ENCODE measurements at places on chromosomes 11 and 22.
A peak's percentile ranks its signal among the peaks of the same experiment; 100 is the strongest.

DNA sequence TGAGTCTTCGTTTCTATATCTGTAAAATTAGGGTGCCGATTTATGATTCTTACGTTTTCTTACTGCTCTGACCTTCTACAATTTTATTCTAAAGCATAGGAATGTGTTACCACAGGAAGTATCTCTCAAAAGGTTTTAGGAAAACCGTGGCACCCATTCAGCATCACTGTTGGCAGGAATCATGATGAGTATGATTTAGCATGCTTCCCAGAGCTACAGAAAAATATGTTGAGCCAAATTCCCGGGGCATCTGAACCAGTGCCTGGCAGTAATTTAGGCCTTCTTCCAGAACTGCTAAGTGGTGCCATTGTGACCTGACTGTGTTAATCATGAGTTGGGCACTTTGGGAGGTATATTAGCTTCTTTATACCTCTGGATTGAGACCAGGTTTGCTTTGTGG, 605.0 kb upstream of the RAG2 start:
- no peak for DNase-seq

GRCh38 chr11:207863-208180, 314 bp downstream of the RIC8A start:
- DNase-seq, result peak; percentile 77

GRCh38 chr11:70059971-70060370, 18.1 kb upstream of the ANO1 start:
- no peak for DNase-seq

- peak; percentile 72 for DNase-seq
These were observed 29.4 kb upstream of the XKR3 start for GRCh38 chr22:16854631-16855030.

DNA sequence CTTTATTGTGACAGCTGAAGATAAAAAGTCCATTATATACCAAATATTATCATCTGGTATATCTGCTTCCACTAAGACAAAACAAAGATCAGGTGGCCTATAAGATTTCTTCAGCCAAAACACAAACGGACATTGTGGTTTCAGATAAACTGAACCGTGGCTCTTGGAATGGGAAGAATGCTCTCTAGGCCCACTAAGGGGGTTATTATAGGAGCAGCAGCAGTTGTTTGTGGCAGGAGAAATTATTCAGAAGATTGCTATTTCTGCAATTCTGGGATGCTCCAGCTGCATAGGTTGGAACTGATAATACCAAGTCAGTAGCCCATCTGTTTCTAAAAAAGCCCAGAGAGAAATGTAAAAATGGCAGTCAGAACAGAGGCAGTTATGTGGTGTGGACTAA, 145.3 kb downstream of the NCAM1 start:
- no peak for DNase-seq

- DNase-seq, result no peak
These were observed 411.7 kb upstream of the KIRREL3 start for GRCh38 chr11:127412234-127412633.

DNA sequence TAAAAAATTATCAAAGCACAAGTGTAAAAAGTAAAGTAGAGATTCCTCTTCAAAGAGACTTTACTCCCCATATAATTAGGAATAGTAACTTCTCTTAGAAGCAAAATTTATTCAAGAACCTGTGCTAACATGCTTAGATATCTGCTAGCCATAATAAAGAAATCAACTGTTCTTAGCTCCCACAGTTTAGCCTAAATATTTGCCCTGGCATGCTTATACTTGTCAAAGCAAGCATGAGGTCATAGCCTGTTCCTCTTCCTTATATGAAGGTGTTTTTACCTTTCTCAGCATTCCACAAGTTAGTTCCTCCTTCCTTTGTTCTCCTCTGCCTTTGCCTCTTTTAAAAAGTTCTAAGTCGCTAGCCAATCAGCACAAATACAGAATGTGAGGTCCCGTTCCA, 30.3 kb downstream of the RIC3 start:
- DNase-seq, result no peak

- peak; percentile 61 for DNase-seq
These were observed 1.6 kb upstream of the OMP start for GRCh38 chr11:77101043-77101537.

- DNase-seq, result no peak
These were observed 11.9 kb upstream of the TCF20 start for GRCh38 chr22:42282252-42282942.

DNA sequence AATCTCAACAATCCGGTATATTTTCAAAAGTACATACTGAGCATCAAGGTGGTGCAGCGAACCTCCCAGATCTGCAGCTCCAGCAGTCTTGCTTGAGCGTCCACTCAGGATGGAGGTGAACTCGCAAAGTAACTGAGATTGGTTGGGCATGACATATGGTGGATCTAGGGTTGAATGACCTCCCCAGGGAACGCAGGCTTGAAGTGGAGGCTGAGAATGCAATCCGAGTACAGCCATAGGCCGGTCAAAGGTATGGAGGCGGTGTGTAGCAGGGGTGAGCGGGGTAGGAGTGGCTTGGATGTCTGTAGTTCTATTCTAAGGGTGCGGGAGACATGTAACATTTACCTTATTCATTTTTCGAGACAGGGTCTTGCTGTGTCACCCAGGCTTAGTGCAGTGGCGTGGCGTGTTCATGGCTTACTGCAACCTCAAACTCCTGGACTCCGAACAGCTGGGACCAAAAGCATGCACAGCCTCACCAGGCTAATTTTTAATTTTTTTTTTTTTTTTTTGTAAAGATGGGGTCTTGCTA, 631 bp upstream of the C22orf39 start:
- no peak for DNase-seq

DNA sequence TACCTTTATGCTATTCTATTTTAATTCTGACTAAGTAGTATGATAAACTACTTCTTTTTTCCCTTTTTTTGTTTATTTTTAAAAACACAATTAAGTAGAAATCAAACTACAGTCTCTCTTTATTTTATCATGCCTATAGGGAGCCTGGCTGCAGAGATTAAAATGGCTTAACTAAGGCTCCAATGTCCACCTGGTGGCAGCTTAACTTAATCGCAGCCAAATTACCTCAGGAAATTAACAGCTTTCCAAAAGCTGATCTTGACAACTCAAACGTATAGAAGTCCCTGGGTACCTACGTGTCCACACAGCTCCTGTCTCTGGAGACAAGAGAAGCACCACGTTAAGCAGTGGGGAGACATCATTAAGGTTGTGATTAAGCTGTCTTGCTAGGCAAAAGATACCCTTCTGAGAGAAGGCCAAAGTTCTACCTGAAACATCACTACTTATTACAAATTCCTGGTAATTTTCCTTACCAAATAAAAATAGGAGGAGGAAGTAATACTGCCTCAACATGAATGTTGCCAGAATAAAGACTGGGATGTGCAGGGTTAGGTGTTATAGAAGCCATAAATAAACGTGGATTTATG, 63.2 kb upstream of the SNX19 start:
- peak; percentile 3 for DNase-seq

DNA sequence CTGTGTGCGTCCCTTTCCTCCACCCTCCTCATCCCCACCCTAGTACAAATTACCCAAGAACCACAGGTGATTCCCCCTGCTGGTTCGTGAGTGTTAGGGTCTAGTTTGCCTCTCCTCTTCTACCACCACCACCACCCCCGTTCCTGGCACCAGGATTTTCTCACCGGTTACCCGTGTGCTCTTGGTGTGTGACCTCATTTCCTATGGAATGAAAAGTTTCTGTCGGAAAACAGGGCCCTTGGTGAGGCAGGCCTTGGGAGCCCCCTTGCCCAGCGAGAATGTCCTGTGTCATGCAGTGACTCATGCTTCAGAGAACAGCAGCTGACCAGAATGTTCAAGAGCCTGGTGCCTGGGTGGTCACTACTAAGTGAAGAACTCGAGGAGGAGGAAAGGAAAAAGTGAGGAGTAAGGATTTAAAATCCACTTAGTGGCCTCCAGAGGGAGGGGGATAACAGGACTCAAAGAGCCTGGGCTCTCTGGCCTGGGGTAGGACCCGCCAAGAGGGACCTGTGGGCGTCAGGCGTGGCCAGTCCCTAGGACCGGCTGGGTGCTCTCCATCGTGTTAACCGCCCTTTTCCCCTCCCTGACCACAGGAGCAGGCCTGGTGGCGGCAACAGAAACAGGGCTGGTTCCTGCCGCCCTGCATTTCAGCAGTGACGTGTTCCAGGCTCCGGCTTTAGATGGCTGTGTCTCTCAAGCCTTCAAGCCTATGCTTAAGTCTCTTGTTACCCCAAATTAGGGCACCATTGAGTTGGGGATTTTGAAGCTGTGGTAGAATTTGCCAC, 30.2 kb downstream of the C22orf31 start:
- peak; percentile 77 for DNase-seq

GRCh38 chr22:21791635-21792625, 56.3 kb upstream of the YPEL1 start:
- DNase-seq, result peak; percentile 20

- no peak for DNase-seq
These were observed 65.0 kb downstream of the PARVB start for GRCh38 chr22:44088976-44089570.

DNA sequence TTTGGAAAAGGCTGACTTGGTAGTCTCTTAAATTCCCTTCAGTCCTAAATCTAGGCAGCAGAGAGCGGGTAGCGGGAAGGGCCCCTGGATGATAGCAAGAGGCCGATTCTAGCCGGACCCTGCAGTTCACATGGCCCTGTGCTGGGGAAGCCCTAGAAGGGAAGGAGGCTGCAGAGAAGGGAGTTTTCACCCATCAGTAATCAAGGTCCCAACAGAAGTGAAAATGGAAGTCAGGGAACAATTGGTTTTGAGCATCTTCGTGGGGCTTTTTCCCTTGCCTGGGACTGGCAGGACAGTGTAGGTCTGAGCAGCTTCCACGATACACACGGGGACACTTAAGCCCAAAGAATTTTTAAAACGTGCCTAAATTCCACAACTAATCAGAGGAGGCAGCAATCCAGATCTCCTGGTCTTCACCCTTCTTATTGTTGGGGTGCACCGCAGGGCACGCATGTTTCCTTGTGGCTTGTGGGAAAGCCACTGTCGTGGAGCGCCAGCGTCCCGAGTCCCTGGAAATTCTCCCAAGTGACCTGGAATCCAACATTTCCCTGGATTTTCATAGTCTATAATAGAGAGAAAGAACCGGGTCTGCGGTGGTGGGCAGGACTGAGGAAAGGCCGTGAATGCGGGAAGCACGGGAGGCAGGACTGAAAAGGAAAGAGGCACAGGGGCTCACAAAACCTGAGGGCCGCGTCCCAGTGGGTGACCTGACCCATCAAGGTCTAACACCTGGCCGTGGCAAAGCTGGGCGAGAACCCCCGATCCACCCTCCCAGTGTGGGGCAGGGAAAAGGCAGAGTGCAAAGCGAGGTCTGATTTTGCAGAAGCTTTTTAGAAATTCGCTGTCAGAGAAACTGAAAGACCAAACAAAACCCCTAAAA, 846 bp upstream of the OAF start:
- DNase-seq, result peak; percentile 62

DNA sequence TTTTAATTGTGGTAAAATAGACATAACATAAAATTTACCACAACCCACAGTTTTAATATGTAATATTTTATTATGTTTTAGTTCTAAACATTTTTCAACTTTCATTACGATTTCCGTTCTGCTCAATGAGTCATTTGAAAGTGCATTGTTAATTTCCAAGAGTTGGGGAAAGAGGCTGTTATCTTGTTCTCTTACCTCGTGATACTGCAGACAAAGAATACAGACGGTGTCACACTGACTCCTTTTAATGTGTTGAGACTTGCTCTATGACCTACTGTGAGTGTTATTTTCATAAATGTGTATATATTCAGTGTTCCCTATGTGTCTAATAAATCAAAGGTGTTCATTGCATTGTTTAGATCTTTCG, 10.8 kb upstream of the RAC2 start:
- no peak for DNase-seq

GRCh38 chr11:72787216-72788104, 6.4 kb downstream of the STARD10 start:
- peak; percentile 58 for DNase-seq

DNA sequence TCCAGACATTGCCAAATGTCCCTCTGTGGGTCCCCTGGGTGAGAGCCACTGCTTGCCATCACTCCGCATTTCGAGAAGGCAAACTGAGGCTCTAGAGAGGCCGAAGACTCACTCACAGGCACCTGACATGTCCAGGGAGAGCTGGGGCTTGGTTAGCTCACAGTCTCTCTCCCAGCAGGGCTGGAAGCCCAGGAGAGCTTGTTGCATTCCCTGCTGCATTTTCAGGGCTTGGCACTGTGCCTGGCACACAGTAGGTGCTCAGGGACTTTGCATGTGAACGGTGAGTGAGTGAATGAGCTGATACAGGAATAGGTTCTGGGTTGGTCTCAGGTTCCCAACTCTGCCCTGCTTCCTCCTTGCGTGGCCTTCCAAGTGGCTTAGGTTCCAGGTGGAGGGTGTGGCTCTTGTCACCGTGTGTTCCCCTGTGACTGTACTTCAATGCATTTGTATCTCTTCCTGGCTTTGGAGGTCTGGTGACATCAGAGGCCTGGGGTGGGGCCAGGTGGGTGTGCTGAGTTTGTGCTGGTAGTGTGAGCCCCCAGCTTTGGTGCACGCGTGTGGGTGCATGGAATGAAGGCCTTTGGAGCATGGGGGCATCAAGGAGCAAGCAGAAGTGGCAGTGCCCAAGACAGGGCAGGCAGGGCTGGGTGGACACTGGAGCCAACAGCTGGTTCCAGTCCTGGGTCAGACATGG, 18.4 kb upstream of the SMIM38 start:
- DNase-seq, result no peak

DNA sequence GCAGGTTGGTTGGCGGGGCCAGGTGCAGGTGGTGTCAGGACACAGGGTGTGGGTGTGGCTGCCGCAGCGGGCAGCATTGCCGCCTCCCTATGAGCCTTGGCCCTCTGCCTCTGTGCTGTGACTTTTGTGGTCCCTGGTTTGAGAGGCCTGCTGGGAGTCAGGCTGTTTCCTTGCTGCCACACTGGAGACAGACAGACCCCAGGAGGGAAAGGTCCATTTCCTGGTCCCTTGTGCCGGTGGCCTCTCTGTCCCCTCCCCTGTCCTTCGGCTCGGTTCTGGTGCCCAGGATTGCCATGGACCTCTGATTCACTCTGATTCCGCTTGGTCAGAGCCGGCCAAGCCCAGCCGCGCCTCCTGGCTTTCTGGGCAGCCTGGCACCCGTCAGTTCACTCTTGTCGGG, 196.9 kb downstream of the TBC1D22A start:
- no peak for DNase-seq

GRCh38 chr11:16097543-16097942, 258.8 kb downstream of the SOX6 start:
- no peak for DNase-seq

DNA sequence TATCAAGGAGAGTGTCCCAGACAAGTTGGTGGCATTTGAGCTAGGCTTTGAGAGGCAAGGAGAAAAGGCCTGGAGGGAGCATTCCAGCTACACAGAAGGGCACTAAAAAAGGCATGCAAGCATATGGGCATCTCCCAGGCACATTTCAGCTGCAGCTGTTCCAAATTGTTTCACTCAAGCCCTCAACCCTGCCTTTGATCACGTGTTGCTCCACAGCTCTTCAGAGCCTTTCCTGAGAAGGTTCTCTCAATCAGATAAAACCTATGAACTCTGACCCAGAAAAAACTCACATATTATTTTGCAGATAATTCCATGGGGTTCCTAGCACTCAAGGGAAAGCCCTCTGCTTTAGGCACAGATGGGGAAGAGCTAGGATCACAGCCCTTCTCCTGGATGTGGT, 24.4 kb upstream of the HSPA8 start:
- DNase-seq, result no peak

- no peak for DNase-seq
These were observed 19.3 kb upstream of the GLYATL1 start for GRCh38 chr11:58919980-58920379.

- no peak for DNase-seq
These were observed 137.2 kb upstream of the OPCML start for GRCh38 chr11:133669371-133670053.

- DNase-seq, result peak; percentile 56
These were observed 1.3 kb downstream of the FAR1 start for GRCh38 chr11:13669544-13670488.

- peak; percentile 97 for DNase-seq
These were observed 1.5 kb downstream of the RAB39A start for GRCh38 chr11:107929611-107930200.
